ENCODE measurements at places on chromosomes 3 and 15.

GRCh38 chr3:20103731-20104130 is 63.5 kb downstream of the KAT2B start:
- DNase-seq: no peak

DNA sequence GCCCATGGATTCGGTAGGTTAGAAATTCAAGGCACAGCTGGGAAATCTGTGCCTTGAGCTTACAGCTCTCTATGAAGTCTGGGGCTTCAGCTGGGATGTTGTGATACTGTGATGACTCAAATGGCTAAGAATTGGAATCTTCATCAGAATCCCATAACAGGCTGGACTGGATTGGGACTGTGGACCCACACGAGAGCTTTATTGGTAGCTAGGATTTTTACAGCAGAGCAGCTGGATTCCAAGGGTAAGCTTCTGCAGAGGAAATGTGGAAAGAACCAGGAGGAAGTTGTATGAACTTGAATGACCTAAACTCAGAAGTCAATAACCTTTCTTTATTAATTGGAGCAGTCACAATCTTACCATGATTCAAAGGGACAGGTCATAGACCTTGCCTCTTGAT is 1187.1 kb downstream of the ROBO1 start:
- no peak for DNase-seq

DNA sequence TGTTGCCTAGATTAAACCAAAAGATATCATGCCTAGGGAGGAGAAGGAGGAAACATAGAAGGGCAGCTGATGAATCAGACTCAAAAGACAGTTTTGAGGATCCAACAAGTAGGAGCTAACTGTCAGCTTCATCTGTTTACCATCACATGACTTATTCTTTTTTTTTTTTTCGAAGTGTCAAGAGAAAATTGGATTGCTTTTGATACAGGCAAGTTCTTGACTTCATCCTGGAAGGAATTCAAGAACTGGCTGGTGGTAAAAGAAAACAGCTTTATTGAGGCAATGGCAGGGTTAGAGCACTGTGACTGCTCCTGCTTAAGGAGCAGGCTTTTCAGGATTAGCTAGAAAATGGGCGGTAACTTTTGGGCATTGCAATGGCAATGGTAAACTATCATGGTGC is 227.5 kb upstream of the KCNMB2 start:
- no peak for DNase-seq

GRCh38 chr3:80244390-80244789 is 476.6 kb upstream of the ROBO1 start:
- DNase-seq: no peak

DNA sequence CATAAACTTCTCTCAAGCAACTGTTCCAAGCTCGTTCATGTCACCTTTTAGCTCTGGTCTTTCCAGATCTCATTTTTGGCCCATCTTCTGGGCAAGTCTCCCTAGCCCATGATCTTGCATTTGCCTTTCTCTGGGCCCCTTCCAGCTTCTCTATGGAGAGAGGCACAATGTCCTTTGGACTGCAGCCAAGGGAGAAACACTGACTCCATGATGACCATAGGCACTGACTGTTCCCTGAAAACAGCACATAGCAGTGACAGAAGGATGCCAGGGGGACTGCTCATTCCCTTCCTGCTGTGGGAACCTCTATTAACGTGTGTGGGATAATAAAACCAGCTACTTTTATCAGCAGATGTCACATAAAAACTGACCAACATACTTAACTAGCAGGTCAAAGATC is 60.3 kb downstream of the STRIT1 start:
- peak; percentile 18 for DNase-seq

DNA sequence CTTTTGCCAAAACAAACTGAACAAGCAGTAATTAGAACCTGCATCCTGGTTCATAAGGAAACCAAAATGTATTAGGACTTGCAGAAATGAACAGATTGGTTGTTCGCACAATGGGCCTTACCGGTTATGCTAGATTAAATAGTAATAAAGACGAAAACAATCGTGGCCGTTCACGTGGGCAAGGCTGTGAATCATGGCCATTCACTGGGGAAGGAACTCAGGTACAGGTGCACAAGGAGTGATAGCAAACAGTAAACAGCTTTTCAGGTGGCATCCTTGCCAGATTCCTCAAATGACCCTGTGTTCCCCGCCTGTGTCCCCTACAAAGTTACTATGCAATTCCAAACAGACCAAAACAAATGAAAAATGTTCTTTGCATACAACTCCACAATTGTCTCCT is 8.2 kb downstream of the LRIG1 start:
- DNase-seq: no peak

- DNase-seq: no peak
Observed at GRCh38 chr3:34957677-34958076, 681.6 kb upstream of the ARPP21 start.

DNA sequence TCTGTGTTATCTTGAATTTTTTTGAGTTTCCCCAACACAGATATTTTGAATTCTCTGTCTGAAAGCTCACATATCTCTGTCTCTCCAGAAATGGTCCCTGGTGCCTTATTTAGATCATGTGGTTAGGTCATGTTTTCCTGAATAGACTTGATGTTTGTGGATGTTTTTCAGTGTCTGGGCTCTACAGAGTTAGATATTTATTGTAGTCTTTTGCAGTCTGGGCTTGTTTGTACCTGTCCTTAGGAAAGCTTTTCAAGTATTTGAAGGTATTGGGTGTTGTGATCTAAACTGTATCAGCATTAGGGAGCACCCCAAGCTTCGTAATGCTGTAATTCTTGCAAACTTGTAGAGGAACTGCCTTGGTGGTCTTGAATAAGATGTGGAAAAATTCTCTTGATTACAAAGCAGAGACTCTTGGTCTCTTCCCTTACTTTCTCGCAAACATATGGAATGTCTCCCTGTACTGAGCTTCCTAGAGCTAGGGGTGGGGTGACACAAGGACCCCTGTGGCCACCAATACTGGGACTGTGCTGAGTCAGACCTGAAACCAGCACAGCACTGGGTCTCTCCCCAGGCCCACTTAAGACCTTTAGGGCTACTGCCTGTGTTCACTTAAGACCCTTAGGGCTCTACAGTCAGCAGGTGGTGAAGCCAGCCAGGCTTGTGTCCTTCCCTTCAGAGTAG is 26.5 kb downstream of the TM4SF18 start:
- DNase-seq: no peak

DNA sequence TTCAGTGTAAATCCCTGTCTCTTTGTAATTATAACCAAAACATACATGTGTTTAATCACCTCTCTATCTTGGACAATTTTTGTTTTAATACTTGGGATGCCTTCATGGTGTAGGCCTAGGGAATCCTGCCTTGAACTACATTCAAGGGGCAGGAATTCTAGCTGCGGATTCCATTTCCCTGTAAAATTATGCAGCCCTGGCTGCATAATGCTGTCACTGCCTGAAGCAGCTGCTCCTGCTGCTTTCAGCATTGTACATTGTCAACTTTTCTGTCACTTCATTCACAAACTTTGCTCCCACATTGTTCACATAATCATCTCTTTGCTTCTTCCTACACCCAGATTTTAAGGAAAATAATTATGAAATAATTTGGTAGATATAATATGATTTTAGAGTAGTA is 638.7 kb downstream of the RBMS3 start:
- DNase-seq: no peak

DNA sequence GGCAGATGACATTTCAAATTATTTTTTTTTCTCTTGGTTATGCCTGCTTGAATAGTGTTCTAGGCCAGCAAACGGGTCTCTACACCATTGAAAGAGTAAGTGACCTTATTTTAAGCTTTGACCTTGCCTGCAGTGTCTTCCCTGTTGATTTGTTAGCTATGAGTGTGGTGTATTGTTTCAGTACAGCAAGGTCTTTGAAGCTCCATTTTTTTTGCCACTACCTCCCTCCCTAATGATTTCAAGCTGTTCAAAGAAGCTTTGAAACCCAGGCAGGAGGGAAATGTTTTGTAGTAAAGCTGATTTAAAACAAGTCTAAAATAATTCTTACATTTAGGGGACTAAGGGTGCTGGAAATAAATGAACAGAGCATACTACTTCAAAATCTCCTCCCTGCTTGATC is 1249.8 kb downstream of the ROBO1 start:
- DNase-seq: no peak

DNA sequence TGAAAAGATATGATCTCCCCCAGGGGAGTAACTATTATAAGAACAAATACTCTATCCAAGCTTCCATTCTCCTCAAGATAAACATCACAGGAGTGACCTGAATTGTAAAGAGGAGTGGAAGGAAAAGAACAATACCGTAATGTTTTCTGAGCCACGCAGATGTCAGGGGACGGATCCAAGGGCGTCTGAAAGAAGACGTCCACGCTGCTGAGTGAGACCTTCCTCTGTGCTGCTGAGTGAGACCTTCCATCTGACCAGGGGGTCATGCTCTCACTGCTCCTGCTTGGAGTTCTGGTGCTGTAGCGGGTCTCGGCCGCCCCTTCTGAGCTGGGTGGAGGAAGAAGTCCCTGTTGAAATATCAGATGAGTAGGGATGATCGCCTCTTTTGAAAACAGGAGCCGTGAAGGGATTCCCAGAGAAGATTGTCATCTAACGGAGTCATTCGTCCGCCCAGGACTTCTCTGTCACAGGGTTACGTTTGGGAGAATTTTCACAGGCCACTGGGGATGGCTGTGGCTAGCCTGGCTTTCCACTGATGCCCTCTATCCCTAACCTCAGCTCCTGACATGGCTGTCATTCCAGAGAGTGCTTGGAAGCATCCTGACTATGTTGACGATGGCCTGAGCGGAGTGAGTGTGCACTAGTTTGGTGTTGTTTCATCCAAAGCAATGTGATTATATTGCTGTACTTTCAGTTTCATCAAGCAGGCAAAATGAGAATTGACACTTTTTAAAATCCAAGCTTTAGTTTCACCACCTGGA is 184.9 kb downstream of the APBA2 start:
- no peak for DNase-seq

DNA sequence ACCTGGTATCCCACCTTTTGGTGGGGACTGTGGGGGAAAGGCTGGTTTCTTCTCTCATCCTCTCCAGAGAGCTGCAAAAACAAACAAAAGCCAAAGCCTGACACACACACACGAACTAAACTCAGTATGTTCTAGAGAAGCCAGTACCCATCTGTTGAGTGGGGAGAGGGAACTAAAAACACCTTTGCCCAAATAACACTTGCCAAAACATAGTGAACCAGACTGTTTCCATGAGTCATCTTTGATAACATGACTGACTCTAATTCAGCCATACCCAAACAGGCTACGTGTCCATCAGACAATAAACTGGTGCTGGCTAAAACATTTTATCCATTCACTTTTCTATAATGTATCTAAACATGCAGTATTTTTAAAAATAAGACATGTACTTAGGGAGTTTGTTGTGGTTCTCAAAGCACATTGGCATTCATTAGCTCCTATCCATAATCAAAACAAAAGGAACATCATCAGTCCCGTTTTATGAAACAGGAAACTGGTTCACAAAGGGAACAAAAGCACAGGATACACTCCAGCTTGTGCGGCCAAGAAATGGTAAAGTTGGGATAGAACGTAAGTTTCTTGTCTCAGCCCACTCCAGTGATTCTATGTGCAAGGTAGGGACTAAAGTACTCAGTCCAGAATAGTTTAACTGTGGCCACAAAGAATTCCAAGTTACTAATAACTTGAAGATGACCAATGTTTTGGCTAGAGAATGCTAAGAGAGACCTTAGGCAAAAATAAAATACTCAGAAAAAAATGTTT is 16.1 kb downstream of the LYSMD2 start:
- no peak for DNase-seq

DNA sequence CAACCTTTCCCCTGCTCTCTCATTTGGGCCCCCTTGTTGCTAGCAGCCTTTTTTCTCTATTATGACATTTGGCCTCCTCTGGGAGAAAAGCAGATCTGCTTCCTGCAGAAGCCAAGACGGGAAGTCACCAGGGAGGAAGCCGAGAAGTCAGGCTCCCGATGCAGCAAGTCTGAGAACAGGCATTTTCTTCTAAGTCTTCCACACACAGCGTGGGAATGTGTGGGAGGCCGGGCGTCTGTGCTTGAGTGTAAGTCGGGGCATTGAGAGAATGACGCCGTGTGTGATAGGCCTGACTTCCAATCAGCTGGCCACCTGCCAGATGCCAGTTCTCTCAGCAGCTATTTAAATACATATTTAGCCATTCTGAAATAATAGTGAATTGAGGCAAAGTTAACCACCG is 75.8 kb upstream of the FAM98B start:
- DNase-seq: peak; percentile 31

GRCh38 chr3:195169011-195169649 is 101.8 kb downstream of the XXYLT1 start:
- DNase-seq: no peak

- DNase-seq: no peak
Observed at GRCh38 chr3:78665776-78666469, 1101.9 kb downstream of the ROBO1 start.

DNA sequence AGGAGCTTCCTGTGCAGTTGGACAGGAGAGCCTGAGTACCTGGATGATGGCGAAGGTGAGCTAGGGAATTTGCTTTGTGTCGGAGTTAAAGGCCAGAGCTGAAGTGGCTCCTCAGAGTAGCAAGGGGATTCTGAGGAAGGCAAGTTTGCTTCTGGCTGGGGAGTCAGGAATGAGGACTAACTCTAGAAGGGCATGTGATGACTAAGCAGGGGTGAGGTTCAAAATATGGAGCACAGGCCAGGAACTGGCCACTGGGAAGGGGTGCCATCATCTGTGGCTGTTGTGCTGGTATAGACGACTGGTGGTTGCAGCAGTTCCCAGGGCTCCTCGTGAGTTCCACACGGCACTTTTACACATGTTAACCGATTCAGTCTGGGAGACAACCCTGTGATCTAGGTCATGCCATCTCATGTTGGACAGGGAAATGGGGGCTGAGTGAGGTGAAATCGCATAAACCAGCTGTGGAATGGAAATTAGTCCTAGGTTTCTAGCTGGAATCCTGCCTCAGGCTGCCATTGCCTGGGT is 100.8 kb downstream of the EEFSEC start:
- DNase-seq: no peak

GRCh38 chr3:144754076-144754783 is 782.6 kb downstream of the DIPK2A start:
- DNase-seq: no peak

DNA sequence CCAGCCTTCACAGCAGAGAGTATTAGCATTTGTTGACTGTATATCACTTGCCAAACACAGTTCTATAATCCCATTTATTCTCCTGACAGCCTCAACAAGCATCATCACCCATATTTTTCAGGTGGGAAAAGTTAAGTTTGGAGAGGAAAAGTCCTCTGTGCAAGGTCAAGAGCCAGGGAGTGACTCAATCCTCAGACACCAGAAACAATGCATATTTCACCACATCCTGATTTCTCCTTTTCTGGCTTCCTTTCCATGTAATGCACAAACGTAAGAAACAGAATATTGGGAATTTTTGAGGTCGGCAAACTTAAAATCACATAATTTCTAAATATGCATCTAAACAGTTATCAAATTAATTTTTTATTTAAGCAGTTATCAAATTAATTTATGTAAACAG is 116.0 kb upstream of the GADL1 start:
- DNase-seq: no peak
